ENCODE measurements at places on chromosomes 4 and X.

- DNase-seq, result no peak
Observed at GRCh38 chr4:38129460-38130227, 169.4 kb downstream of the PTTG2 start.

GRCh38 chrX:118534716-118535493 lies 39.3 kb downstream of the DOCK11 start:
- DNase-seq, result no peak

GRCh38 chrX:40414335-40414734 lies 166.4 kb upstream of the ATP6AP2 start:
- DNase-seq, result no peak

GRCh38 chrX:31271615-31272471 lies 200.0 kb upstream of the FTHL17 start:
- DNase-seq, result no peak

DNA sequence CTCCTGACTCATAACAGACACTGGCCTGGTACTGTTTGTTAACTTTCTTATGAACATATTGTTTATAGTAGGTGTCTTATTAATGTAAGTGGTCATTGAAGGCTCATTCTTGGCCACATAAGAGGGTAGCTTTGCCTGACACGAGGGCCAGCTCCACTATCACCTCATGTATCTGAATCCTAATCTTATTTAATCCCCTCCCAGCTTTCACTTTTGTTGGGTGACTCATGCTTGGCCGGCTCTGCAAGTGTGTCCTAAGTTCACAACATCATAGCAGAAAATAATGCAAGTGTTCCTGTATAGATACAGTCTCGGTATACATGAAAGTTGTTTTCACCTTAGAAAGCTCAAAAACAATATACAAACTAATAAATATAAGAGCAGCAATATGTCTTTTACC lies 283.8 kb downstream of the IQCM start:
- no peak for DNase-seq

GRCh38 chr4:128831531-128832242 lies 22.2 kb downstream of the JADE1 start:
- DNase-seq, result no peak

DNA sequence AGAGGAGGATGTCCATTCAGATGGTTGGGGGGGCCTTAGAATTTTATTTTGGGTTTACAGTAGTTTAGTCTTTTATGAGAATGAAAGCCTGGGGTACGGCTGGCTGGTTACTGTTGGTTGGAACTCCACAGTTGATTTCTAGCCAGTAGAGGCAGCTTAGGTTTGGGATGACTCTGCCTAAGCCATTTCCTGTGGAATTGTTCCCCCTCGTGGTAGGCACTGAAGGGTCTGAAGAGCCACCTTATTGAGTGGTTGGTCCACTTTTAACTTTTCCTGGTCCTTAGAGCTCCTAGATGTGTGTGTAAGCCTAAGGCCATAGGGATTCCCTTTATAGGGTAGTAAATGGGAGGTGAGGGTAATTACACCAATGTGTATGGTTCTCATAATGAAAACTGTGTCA lies 19.7 kb downstream of the SPIN3 start:
- DNase-seq, result no peak

DNA sequence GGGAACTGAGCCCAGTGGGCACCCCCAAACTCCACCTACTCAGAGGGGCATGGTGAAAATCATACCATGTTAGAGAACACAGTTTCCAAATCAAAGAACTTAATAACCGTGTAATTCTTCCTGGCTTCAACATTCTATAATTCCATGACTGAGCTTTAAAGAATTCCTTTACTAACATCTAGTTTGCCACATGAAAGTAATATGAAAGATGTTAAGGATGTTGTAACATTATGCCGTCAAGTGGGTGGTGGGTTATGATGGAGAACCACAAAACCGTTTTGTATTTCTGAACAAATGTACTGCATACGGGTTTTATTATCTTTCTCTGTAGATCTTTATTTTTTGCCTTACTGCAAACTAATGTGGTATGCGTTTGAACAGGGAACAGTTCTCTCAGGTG lies 549.0 kb upstream of the MAGEB2 start:
- no peak for DNase-seq

DNA sequence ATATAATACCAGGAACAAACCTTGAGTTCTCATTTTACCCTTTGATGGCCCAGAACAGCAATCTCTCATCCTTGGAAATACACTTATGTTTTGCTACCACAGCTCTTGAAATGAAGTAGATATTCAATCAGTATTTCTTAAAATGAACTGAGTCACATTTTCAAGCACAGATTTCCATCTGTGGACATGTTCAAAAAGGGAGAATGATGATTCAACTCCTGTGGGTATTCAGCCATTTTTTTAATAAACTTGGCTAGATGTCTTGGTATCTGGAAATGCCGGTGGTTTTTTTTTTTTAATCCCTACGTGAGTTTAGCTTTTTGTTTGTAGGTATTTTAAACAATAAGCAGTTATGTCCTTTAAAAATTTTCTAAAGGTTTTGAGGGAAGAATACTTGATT lies 64.2 kb upstream of the TRPC5OS start:
- no peak for DNase-seq

GRCh38 chrX:68826113-68826980 lies 2.5 kb upstream of the EFNB1 start:
- no peak for DNase-seq

DNA sequence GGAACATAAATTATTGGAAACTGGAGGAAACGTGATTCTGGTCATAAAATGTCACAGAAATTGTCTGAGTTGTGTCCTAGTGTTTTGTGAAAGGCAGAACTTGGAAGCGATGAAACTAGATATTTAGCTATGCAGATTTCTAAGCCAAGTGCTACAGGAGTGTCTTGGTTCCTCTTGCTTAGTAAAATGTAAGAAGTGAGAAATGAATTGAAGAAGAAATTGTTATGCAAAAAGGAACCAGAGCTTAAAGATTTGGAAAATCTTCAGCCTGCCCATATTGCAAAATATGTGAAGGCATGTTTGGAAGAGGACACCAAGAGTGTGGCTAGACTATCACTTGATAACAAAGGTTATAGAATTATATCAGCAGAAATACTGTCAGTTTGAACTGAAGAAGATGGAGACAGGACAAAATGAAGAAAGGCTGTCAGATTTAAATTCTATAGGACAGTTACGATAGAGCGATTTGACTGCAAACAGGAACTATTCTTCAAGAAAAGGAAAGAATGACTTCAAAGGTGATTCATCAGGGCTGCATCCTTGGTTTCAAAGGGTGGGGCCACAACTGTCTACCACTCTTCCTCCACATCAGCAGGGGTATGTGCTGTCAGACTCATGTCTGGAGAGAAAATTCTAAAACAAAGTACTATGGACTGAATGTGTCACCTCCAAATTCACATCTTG lies 9.4 kb upstream of the CDS1 start:
- DNase-seq, result peak; percentile 88

DNA sequence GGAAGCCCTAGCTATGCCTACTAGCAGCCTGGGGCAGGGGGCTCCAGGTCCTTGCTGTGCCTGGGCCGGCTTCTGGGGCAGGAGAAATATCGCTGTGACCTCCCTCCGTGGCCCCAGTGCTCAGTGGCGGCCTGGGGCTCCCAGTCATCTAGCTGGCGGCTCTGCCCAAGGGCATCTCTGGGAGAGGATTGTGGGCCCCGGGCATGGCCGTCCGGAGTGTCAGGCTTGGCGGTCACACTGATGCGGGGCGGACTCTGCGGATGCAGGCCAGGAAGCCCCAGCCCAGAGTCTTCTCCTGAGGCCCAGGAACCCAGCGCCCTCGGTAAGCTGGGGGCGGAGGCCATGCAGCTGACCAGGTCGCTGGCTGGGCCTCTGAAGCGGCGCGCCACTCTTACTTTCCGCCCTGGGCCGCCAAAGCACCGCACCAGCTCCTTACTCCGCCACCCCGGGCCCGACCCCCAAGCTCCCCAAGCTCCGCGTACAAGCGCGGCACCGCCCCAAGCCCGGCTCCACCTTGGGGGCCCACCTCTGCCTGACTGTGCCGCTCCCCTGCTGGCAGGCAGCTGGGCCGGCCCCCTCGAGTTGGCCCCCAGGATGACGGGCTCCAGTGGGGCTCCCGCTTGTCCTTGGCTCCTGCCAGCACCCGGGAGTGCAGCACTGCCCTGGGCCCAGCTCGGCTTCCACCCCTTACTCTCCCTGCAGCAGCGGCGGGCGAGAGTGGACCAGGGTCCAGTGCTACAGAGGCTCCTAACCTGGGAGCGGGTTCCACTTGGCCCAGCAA lies 720.0 kb downstream of the PCDH18 start:
- DNase-seq, result no peak

- DNase-seq, result no peak
Observed at GRCh38 chr4:79611026-79611425, 203.0 kb upstream of the GK2 start.

DNA sequence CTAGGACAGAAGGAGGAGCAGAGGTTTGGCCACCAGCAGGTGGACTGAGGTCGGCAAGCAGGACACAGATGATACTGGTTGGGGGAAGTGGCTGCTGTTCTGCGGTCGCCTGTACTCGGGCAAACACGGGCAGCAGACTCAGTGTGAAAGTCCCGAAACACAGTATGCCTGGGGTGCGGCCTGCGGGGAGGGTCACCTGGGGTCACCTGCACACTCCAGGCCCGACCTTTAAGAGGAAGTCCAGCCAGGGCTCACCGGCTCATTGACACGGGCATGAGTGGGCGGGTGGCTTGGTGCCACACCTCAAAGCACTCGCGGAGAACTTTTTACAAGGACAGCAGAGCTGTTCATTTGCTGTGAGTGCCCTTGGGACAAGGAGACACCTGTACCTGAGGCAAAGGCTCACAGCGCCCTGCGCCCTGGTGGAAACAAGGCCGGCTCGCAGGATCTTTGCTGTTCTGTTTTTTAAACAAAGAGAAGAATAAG lies 71.5 kb upstream of the MXD4 start:
- DNase-seq, result no peak

DNA sequence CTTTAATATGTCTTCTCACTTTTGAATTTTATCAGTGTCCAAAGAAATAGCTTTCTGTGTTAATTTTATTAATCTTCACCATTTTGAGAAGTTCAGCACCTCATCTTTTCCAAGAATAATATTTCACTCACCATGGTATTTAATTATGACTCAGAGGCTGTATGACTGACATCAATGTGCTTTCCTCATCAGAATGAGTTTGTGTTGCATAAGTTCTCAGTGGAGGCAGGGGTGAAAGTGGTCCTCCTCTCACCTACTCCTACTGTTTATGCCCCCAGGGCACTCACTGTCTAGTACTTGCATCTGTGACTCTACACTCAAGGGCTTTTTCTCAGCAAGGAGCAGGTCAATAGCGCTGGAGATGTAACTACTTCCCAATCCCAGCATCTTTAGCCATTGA lies 905.3 kb upstream of the INTU start:
- no peak for DNase-seq

GRCh38 chrX:1521459-1521956 lies 15.5 kb downstream of the P2RY8 start:
- DNase-seq, result peak; percentile 89

- DNase-seq, result peak; percentile 73
Observed at GRCh38 chr4:76948443-76949275, 893 bp upstream of the SEPTIN11 start.

- no peak for DNase-seq
Observed at GRCh38 chrX:104018126-104018525, 4.6 kb upstream of the H2BW1 start.

GRCh38 chrX:20378233-20378920 lies 111.7 kb upstream of the RPS6KA3 start:
- peak; percentile 41 for DNase-seq

DNA sequence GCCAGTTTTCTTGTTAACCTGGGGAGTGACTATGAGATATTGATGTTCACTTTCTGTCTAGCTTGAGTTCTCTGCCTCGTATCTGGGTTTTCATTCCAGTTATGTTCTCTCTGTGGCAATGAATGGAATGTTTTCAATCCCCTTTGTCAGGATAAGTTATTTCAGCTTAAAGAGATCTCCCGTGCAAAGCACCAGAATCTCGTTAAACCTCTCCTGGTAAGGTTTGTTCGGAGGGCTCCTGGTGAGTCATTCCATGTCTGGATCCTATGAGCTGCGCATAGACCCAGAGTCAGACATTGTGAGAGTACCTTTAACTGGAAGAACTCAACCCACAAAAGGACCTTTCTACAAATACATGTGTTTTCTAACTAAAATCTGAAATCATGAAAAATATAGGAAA lies 51.0 kb downstream of the KDR start:
- no peak for DNase-seq

- DNase-seq, result no peak
Observed at GRCh38 chr4:86261636-86262035, 98.2 kb downstream of the MAPK10 start.

GRCh38 chr4:13701937-13702446 lies 74.5 kb upstream of the BOD1L1 start:
- peak; percentile 9 for DNase-seq

DNA sequence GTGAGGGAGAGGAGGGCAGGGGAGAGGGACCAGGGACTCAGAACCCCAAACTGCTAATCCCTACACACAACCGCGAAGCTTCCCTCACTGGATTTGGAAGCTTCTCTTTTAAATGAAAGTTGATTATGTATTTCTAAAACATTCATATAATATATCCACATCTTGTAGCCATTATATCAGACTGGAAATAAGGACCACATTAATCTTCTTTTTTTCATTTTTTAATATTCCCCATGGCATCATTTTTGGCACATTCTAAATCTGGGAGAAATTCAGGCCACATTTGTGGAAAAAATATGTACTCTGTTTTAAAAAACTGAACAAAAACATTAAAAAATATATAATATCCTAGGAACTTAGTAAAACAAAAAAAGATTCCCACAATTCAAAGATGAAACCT lies 97.8 kb downstream of the AFAP1 start:
- no peak for DNase-seq

- peak; percentile 7 for DNase-seq
Observed at GRCh38 chr4:109005523-109005922, 242.7 kb upstream of the ETNPPL start.

DNA sequence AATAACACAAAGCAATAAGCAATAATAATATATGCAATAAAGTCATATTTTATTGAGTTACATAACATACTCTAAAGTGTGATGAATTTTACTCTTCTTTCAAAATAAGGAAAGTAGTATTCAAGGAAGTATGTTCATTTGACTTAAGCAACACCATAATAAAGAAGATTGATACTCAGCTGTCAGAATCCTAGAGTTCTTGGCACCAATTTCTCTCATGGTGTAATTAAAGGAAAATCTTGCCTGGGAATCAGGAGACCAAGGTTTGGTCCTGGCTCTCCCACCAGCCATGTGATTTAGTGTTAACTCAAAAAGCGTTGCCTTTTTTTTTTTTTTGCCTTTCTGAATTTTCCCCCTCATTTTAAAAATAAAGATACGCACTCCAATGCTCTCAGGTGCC lies 17.1 kb downstream of the MYOZ2 start:
- no peak for DNase-seq

- no peak for DNase-seq
Observed at GRCh38 chr4:149881744-149882143, 66.1 kb upstream of the IQCM start.
